ENCODE measurements at places on chromosomes 3 and 15.
A peak's percentile ranks its signal among the peaks of the same experiment; 100 is the strongest.

GRCh38 chr15:22850055-22850454, 11.6 kb downstream of the NIPA2 start:
- DNase-seq = peak; percentile 9
- peak overlapping the region; percentile 46 for H3K27ac ChIP-seq
- peaks cover 19% of the 10 kb centered on the region for H3K36me3 ChIP-seq
- H3K4me3 ChIP-seq = no peak overlapping the region
- H3K27me3 ChIP-seq = no peaks in the 10 kb centered on the region
- peaks cover 36% of the 10 kb centered on the region for H3K4me1 ChIP-seq

DNA sequence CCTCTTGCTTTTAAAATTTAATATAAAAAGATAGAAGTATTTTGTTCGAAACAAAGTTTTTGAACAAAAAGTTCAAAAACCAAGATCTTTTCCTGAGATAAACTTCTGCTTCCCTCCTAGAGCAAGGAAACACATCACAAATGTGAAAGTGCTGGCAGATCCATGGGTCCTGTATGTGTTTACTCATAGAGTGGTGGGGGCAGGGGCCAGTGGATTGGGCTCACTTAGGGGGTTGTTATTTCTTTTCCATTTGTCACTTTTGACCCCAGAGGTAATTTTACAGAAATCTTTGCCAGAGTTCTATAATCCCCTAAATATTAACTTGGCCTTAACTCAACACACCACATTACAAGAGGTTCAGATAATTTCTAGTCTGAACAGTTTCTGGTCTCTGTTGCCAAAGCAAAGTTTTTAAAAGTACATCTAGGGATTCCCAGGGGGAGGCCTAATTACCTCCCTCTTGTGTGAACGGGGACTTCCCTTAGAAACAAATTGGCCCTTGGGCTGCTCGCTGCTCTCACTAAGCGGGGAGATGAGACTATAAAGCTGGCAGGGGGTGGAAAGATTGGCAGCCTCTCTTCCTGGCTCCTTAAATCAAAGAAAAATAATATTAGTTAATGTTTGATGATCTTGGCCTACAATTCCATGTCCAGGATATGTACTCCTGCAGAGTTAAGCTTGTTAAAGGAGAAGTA, 66.8 kb upstream of the PTX3 start:
- H3K4me3 ChIP-seq = no peak overlapping the region
- DNase-seq = no peak
- no peaks in the 10 kb centered on the region for H3K36me3 ChIP-seq
- no peaks in the 10 kb centered on the region for H3K4me1 ChIP-seq
- H3K27ac ChIP-seq = no peak overlapping the region

- peak; percentile 80 for DNase-seq
- no peaks in the 10 kb centered on the region for H3K27me3 ChIP-seq
- H3K4me1 ChIP-seq = peaks cover 49% of the 10 kb centered on the region
Measured at GRCh38 chr3:9769426-9770275, at the start of gene CAMK1. Gene CAMK1 (minus strand): TSS chr3:9769947. CDS start chr3:9767749, 2,198 bp downstream.

DNA sequence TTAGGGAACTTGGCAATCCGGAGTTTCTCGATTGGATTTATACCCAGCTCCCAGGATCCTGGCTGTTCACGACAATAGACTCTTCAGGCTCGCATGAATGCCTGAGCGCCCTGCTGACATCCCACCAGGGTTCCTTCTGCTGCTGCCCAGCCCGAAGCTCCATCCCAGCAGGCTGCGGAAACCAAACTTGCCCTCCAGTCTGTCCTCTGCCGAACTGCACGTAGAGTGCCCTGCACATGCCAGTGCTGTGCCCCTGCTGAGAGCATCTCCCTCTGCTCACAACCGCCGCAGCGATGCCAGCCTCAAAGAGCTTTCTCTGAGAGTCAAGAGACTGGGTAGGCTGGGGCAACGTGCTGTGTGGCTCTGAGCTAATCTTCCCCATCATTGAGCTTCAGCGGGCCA, 6.9 kb downstream of the ADAMTS7 start:
- H3K27ac ChIP-seq = no peak overlapping the region
- H3K36me3 ChIP-seq = no peaks in the 10 kb centered on the region
- peaks cover 10% of the 10 kb centered on the region for H3K27me3 ChIP-seq
- H3K4me3 ChIP-seq = no peak overlapping the region
- no peak for DNase-seq
- H3K4me1 ChIP-seq = no peaks in the 10 kb centered on the region

DNA sequence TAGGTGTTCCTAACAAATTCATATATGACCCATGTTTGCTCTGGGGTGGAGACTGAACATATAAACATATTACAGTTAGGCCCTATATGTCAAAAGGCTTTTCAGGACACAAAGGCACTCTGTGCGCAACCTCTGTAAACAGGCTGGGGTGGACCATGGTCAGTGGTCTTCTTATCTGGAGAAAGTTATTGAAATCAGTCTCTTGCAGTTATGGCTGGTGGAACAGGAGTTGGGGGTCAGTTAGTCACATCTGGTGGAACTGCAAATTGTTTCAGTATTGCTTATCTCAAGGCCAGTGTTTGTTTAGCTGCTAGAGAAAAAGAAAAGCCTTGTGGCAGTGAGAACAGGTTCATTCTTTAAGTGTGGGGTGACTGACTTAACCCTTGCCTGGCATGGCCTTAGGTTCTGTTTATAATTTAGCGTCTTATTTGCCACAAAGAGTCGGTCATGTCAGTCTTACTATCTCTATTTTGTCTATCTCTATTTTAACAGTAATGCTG, 5.9 kb upstream of the GP9 start:
- no peaks in the 10 kb centered on the region for H3K27me3 ChIP-seq
- no peak for DNase-seq
- H3K4me1 ChIP-seq = peaks cover 21% of the 10 kb centered on the region
- H3K4me3 ChIP-seq = no peak overlapping the region

- no peaks in the 10 kb centered on the region for H3K27me3 ChIP-seq
- no peak overlapping the region for H3K27ac ChIP-seq
- peaks cover 8% of the 10 kb centered on the region for H3K4me1 ChIP-seq
- H3K4me3 ChIP-seq = no peak overlapping the region
- no peak for DNase-seq
Measured at GRCh38 chr15:74197176-74197965, 5.2 kb downstream of the STRA6 start.

- H3K27me3 ChIP-seq = no peaks in the 10 kb centered on the region
- no peak overlapping the region for H3K4me3 ChIP-seq
- no peak for DNase-seq
- H3K27ac ChIP-seq = no peak overlapping the region
- H3K4me1 ChIP-seq = no peaks in the 10 kb centered on the region
Measured at GRCh38 chr15:43552256-43552655, 34.8 kb downstream of the MAP1A start.

Measured in activated T-cell treated with anti-CD3 and anti-CD28 coated beads, Interleukin-2, amount 50 U/mL, for 72 hours (primary cell).